Stimulated activated CD4-positive, alpha-beta T cell treated with anti-CD3 and anti-CD28 coated beads, Interleukin-15, amount 100 ng/mL, for 1 hour (primary cell): ENCODE measurements at places on chromosomes 11 and 22.

DNA sequence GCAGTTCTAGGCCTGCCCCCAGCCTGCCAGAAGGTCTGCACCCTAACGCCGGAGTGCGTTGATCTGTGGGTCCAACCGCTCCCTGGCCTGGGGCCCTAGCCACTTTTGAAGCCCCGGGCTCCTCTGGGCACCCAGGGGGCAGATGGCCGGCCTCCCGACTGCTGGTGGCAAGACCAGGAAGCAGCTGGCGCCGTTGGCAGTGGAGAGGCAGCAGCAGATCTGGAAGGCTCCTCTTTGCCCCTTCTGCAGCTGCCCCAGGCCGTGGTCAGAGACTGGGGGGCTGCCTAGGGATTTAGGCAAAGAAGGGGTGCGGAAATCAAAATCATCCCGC is 445 bp upstream of the VWCE start:
- no peak for DNase-seq

DNA sequence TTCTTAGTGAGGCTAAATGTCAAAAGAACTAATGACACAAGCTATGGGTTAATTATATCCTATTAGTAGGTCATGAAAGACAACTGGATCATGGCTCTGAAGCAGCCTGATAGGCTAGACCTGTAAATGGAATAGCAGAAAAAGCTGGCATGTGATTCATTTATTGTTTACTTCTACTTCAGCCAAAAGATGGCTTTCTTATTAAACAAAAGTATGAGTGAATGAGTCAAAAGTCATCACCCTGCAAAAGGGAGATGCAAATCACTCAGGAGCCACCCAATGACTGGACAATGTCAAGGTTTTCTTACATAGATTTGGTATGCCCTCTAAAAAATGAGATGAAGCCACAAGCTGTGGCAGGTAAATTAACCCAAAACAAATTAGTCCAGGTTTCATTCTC is 138.0 kb downstream of the TRPC6 start:
- DNase-seq: no peak

DNA sequence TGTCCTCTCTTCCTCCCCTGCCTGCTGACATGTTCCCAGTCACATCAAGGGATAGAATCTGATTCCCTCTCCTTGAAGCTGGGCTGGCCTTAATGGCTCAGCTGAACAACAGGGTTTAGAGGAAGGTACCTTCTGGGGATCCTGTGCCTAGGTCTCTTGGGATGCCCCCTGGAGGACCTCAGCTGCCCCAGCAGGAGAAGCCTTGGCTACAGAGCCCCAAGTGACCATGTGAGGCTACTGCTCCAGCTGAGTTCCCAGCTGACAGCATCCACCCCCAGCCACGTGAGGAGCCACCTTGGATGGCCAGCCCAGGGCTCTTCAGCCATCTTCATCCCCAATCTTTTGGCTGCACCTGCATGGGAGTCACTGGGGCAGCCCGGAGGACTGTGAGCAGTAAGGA is 1499.3 kb downstream of the TBC1D22A start:
- DNase-seq: no peak

DNA sequence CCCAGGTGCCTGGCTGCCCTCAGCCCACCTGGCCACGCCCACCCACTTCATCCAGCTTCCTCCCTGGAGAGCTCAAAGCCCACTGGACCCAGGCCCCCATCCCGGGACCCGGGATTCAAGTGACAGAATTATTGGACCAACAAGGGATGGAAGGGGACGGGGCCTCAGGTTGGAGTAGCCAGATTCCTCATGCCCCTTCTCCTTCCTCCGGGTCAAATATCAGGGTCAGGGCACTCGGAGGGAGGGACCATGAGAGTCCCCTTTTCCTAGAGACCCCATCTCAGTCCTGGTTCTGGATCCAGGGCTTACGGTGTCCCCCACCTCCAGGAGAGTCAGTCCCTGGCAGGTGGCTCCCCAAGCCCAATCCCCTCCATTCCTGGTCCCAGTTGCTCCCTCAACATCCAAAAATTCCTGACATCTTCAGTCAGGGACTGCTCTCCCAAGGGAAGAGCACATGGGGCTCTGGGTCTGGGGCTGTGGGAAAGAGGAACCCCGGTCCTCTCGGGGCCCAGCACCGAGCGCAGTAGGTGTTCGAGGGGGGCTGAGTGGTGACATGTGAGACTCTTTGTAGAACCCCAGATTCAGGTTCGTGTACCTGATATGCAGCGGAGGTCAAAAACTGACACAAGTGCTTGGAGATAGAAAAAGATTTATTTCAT is 37.7 kb downstream of the IGLL5 start:
- DNase-seq: no peak

GRCh38 chr11:129119036-129119435 is 73.1 kb downstream of the ARHGAP32 start:
- no peak for DNase-seq

DNA sequence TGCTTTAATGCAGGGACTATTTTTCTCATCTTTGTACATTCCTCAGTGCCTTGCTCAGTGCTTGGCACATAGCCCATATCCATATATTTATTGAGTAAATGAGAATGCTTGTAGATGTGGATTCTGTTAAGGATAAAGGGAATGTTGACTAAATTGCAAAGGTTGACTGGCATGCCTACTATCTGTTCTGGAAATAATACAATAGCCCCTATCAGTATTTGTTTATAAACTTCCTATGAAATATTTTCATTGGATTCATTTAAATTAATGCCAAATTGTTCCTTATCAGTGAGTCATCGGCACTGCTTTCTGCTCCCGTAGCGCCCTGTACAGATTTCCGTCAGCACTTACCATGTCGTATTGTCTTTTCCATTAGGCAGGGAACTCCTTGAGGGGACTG is 8.0 kb downstream of the RNF121 start:
- no peak for DNase-seq

GRCh38 chr11:78228467-78228866 is 39.7 kb downstream of the USP35 start:
- DNase-seq: no peak
